ENCODE measurements at places on chromosomes 2 and 18.

DNA sequence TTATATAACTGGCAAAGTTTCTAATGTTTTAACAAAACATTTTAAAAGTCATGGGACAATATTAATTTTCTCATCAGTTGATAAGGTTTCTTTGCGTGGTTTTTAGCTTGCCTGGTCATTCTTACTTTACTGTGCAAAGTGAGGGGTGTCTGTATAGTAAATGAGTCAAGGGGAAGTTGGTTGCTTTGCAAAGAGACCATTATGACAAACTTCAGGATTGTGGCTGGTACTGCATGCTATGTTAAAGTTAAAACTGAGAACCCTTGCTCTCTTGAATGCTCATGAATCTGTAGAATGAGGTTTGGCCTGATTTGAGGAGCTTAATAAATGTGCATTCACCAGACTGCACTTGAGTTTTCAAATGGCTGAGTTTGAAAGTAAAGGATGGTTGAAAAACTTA lies 47.0 kb downstream of the COL4A4 start:
- DNase-seq = no peak

- DNase-seq = no peak
Observed at GRCh38 chr2:106120432-106120831, 73.7 kb downstream of the UXS1 start.

GRCh38 chr2:88738271-88738670 lies 46.8 kb downstream of the RPIA start:
- DNase-seq = no peak

DNA sequence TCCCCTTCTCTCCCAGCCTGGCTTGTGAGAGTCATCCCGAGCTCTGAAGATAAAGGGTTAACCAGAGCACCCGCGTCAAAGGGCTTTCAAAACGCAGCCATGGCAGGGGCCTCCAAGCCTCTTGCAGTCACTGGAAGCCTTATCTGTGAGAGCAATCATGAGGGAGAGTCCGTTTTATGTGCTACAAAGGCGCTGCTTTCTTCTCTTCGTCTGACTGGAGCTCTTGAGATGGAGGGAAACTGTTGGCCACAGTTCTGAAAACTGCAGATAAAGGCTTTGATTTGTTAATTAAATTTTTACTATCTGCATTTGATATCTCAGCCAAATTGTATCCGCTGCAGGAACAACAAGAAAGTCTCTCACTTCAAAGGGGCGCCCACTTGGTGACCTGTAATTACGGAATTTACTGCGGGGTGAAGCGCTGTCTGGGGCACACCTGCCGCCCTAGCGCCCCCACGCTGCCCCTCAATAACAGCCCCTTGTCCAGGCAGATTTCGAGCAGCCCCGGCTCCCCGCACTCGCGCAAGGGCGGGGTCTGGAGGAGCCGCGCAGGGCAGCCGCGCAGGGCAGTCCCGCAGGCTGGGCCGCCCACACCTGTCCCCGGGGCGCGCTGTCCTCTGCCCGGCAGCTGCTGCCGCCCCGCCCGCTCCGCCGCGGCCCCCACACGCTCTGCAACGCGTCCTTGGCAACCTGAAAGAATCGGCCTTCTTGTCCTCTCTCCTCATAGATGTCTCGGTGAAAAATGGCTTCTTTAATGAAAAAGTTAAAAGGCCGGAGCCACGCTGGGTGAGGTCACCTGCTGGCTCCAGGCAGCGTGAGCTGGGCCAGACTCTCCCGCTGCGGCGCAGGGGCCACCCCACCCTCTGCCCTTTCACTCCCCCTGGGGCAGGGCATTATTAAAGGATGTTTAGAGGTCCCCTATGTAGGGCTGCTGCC lies 217.9 kb downstream of the VAPA start:
- no peak for DNase-seq

- no peak for DNase-seq
Observed at GRCh38 chr2:48165070-48165753, 258.9 kb upstream of the FBXO11 start.

DNA sequence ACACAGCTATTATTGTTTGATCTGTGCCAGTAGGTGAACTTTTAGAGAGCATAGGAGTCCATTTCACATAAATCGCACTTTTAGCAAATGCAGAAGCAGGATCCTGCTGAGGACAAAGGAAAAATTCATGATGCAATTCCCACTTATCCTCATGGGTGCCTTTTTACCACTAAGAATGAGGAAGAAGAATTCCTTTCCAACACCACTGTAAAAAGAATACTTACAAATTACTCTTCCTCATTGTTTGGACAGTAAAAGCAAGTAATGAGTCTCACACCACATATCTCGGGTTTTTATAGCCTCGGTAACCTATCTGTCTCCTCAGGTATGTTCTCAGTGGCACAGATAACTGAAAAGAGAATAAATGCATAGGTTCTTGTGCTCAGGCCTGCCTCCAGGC lies 238.5 kb downstream of the MTX2 start:
- no peak for DNase-seq

DNA sequence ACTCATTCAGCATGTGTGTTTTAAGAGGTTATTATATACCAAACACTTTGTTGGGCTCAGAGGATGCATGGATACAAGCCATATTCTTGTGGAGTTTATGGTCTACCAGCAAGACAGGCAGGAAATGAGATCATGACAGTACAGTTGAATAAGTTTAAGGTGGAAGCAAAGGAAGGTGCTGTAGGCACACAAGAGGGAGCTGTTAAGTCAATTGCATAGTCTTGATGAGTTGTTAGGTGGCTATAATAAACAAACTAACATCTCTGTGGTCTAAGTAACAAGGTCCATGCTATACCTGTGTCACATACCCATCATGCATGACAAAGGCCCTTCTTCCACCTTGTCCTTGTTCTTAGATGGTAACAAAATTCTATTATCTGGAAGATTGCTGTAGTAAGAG lies 538.3 kb downstream of the CNTNAP5 start:
- DNase-seq = no peak

GRCh38 chr18:28511413-28511821 lies 334.5 kb upstream of the CDH2 start:
- no peak for DNase-seq

- no peak for DNase-seq
Observed at GRCh38 chr18:57523171-57523956, 63.1 kb downstream of the FECH start.

- DNase-seq = no peak
Observed at GRCh38 chr2:168191955-168192785, 55.2 kb downstream of the STK39 start.

DNA sequence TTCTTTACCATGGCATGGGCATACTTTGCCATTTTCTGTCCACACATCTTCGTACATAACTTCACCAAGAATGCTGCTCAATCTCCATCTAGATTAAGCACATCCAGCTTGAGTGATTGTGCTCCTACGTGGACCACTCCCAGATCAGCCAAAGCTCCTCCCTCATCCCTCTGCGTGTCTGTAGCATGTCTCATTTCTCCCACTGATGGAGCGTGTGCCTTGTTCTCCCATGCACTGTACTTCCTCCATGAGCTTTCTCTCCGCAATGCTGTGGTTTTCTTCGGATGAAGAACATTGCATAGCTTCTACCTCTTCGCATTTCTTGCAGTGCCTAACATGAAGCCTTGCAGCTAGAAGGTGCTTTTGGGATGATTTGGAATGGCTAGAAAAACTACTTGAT lies 13.5 kb downstream of the CCL20 start:
- DNase-seq = no peak

DNA sequence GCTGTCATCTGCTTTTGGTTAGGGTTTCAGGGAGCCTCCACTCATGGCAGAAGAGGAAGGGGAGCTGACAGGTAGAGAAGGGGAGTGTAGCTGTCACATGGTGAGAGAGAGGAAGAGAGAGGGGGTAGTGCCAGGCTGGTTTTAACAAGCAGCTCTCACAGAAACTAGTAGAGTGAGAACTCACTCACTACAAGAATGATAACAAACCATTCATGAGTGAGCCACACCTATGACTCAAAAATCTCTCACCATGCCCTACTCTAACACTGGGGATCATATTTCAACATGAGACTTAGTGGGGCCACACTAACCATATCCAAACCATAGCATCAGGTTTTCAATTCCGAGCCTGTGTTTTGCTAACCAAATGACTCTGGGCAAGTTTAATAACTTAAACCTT lies 274.9 kb upstream of the VWC2L start:
- DNase-seq = no peak

DNA sequence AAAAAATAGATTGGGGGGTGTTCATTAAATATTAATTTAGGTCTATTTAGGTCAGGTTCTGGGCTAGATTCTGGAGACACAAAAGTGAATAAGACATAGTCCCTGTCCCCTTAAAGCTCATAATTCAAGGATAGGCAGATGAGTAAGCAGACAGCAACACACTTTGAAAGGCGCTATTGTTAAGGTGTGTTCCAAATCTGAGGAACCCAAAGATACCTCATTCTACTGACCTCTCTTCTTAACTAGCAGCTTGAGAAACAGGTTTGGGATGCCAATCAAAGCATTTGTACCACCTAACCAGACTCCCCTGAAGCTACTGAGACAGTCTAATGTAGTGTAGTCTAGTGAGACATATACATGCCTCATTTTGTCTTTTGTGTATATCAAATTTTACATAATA lies 34.8 kb downstream of the SEMA4F start:
- no peak for DNase-seq

GRCh38 chr2:206245265-206245672 lies 29.2 kb upstream of the ZDBF2 start:
- no peak for DNase-seq

GRCh38 chr2:68512966-68513365 lies 45.6 kb downstream of the APLF start:
- no peak for DNase-seq

- no peak for DNase-seq
Observed at GRCh38 chr2:112583497-112584133, 794 bp upstream of the CHCHD5 start.

DNA sequence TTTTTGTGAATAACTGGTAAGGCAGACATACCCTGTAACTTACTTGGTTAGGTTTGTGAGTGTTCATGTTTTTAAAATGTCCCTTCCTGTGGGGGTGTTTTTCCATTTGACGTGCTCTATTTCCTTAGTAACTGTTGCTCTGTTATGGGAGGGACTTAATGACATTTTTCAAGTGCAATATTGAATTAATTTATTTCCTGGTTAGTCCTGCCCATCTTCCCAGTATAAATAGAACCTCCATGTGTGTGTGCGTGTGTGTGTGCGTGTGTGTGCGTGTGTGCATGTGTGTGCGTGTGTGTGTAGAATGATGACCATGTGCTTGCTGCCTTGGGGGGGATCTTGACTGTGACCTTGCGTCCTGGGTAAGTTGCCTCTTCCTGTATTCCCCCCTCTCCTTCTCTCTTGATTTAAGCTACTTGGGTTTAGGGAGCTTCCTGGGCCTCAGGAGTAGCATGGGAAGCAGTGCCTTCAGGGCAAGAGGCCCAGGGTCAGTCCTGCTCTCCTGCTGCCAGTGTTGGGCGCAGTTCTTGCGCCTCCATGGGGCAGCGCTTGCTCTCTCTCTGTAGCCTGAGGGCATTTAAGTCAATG lies 163.9 kb downstream of the LDLRAD4 start:
- DNase-seq = no peak

DNA sequence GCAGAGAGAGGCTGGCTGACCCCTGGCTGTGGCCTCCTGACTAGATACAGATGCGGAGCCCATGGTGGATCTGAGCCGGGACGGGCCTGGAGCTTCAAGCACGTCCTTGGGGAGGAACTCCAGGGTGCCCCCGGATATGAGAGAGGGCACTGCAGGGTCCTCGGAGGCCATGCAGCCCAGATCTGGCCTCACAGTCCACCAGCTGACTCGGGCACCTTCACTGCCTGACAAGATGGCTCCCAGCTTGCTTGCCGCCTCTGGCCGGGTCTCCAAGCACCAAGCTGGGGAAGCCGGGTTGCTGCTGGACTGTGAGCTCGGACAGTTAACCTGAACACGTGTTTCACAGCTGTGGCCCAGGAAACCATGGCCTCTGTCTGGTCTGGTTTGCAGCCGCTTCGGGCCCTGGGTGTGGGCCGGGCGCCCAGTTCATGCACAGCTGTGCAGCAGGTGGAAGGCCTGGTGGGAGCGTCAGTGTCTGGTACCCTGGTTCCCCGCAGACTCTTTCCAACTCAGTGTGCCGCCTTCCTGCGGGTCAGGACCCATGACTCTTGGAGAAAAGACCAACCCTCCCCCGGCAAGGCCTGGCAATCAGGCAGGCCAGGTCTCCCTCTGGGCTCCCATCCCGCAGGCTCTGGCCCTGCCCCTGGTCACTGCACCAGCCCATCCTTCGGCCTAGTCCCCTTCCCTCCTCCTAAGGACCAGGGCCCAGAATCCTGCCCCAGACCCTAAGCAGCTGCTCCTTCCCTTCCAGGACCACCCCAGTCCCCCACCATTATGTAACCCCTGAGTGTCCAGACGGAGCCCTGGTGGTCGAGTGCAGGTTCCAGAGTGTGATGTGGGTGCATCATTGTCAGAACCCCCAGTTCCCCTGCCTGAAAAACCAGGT lies 74.6 kb upstream of the OTOS start:
- DNase-seq = no peak

GRCh38 chr2:151782378-151783132 lies 45.7 kb downstream of the ARL5A start:
- no peak for DNase-seq

DNA sequence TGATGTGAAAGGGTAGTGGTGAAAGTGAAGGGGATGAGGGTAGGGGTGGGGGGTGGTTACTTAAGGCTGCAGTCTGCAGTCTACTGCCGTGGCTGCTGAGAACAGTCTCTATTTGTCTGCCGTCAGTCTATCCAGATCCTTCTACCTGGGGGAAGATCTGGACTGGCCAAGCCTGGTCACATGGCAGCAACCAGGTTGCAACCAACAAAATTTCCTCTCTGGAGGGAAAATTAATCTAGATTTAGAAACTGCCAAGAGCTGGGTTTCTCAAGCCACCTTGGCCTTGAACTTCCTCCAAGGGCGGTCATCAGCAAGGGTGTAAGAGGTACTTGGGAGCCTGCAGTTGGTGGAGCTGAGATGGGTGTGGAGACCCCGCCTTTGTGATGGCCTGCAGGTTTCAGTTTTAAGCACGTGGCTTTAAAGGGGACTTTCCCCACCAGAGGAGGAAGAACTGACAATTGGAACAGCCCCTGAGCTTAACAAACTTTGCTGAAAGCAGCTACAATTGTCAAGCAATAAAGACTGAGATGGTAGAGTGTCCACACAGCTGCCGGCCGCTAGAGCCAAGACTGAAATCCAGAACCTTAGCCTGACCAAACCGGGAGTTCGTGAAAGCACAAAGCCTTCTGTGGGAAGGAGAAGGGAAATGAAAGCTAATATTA lies 31.4 kb upstream of the KCMF1 start:
- DNase-seq = no peak

Measured in NCI-H2107 (cell line).